ENCODE measurements at places on chromosomes 4 and X.

DNA sequence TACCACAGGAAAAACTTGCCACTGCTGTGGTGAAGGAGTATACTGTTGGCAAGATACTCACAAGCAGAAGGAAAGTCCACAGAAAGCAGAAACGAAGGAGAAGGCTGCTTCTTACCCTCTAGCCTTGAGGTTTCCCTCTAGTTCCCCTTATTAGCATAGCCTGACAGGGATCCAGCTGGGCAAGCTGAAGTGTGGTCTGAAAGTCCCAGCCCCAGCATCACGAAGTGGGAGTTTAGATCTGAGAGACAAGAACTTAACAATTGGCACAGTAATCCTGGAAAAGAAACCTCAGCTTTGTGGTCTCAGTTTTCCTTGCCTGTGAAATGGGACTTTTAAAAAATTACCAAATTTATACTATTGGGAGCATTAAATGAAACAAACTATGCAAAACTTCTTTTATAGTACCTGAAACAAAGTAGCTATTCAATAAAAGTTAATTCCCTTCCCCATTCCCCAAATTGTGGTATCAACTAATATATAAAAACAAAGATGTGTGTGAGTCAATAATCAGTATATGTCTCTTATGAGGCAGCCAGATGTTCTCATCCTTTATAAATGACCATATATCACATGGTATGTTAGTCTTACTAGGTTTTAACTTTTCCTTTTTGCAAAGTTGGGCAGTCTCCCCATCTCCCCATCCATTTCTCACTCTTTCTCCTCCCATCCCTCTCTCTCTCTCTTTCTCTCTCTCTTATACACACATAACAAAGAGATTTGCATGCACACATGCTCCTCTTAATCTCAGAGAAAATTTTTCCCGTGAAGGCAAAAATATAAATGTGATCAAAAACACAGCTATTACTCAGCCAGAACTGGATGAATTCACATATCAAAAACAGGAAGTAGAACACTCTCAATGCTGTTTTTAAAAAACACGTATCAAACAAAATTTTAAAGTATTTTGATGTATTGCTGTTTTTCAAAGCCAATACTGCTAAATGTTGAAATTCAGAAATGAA, 57.8 kb downstream of the SCFD2 start:
- H3K27ac ChIP-seq, result no peak overlapping the region
- no peaks in the 10 kb centered on the region for H3K27me3 ChIP-seq
- no peak overlapping the region for H3K4me3 ChIP-seq
- peaks cover 9% of the 10 kb centered on the region for H3K36me3 ChIP-seq
- no peaks in the 10 kb centered on the region for H3K4me1 ChIP-seq

DNA sequence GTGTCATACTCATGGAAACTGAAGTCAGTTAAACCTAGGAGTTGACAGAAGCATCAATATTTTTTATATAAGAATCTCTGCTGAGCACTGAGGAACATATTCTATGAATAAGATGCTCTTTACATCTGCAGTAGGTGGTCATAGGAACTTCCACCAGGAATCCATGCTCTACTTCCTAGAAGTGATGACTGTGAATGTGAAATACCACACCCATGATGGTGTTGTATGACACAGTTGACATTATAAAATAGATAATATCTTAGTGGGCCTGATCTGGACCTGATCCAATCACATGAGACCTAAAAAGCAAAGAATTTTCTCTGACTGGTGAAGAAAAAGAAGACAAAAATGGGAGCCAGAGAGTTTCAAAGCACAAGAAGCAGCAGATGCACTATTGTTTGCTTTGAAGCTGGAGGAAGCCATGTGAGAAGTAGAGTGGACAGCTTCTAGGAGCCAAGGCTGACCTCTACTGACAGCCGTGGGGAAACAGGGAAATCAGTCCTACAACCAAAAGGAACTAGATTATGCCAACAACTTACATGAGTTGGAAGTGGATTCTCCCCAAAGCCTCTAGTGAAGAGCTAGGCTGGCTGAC, 68.6 kb upstream of the HS3ST1 start:
- H3K4me3 ChIP-seq, result no peak overlapping the region
- no peak overlapping the region for H3K27ac ChIP-seq

- no peak for DNase-seq
- no peaks in the 10 kb centered on the region for H3K4me1 ChIP-seq
- peaks cover 19% of the 10 kb centered on the region for H3K27me3 ChIP-seq
- no peak overlapping the region for H3K4me3 ChIP-seq
Measured at GRCh38 chr4:18110099-18110498, 88.5 kb upstream of the LCORL start.

GRCh38 chrX:54427837-54428424, 12.3 kb upstream of the TSR2 start:
- no peak overlapping the region for H3K27ac ChIP-seq
- no peak overlapping the region for H3K4me3 ChIP-seq
- no peaks in the 10 kb centered on the region for H3K36me3 ChIP-seq
- H3K27me3 ChIP-seq, result peaks cover 15% of the 10 kb centered on the region
- DNase-seq, result no peak

DNA sequence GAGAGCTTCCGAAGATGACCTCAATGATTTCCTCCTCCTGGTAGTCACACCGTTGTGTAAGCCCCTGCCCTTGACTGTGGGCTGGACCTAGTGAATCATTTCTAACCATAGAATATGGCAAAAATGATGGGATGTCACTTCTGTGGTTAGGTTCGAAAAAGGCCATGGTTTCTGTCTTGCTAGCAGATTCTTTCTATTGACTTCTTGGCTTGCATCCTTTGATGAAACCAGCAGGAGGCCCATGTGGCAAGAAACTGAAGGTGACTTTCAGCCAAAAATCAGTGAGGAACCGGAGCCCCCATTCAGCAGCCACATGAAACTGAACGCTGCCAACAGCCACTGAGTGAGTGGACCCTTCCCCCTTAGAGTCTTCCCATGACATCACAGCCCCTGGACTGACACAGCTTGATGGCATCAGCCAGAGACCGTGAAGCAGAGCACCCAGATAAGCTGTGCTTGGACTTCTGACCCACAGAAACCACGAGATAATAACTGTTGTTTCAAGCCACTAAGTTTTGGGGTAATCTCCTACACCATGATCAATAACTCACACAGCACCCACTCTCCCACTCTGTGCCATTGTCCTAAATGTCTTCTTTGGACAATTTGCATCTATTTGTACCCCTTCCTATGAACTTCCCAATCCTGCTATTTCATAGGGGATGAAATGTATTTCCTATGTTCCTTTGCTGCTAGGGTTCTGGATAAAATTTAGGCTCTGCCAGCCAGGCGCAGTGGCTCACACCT, 148.0 kb upstream of the STX18 start:
- H3K27me3 ChIP-seq, result no peaks in the 10 kb centered on the region
- no peak for DNase-seq
- peaks cover 1% of the 10 kb centered on the region for H3K4me1 ChIP-seq
- H3K36me3 ChIP-seq, result peaks cover 3% of the 10 kb centered on the region
- no peak overlapping the region for H3K4me3 ChIP-seq
